Activated naive CD4-positive, alpha-beta T cell (primary cell): ENCODE measurements at places on chromosomes 5 and 9.

DNA sequence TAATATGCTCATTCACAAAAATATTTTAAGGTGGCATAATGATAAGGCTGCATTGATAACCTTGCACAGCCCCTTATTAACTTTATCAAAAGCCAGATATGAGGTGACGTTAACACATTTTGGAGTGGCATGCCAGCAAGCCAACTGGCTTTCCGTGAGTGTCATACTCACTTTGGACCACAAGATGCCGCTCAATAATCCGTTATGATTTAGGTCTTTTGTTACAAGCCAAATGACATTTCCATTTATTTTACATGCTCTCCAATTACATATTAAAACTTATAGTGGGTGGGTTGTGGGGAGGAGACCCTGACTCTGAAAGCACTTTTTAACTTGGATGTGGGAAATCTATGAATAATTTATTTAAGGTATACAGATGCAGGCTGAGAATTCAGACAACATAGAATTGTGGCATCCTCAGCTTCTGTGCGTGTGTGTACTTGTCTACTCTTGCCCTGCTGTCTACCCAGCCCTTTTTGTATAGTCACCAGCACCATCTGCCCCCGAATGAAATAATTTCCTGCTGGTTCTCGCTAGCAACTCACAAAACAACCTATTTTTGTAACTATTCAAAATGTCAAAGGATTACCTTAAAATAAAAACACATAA is 305.1 kb downstream of the PSAT1 start:
- no peak for DNase-seq

DNA sequence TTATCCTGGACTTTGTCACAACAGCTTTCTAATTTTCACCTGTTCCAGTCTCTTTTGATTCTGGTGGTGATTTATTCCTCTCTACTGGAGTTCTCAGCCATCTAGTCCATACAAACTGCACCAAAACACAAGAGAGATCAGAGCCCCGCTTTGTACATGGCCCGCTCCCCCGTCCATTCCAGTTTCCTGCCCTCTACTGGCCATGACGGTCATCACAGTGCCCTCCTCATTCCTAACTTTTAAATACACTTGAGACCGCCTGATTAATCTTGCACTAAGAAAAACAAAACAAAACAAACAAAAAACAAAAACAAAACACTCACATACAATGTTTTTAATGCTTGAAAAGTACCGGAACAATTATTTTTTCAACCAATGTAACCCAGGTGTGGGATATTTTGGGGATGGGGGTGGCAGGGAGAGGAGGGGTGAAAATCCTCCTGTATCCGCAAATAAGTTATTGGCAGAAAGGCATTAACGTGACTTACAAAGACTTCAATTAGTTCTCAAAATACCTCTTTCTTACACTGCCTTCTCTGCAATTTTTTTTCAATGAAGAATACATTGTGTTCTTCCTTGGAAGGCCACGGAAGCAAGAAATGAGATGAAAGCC is 84.8 kb upstream of the PAM start:
- DNase-seq = no peak

- DNase-seq = no peak
These were observed 57.6 kb downstream of the FAM81B start for GRCh38 chr5:95448789-95449188.

DNA sequence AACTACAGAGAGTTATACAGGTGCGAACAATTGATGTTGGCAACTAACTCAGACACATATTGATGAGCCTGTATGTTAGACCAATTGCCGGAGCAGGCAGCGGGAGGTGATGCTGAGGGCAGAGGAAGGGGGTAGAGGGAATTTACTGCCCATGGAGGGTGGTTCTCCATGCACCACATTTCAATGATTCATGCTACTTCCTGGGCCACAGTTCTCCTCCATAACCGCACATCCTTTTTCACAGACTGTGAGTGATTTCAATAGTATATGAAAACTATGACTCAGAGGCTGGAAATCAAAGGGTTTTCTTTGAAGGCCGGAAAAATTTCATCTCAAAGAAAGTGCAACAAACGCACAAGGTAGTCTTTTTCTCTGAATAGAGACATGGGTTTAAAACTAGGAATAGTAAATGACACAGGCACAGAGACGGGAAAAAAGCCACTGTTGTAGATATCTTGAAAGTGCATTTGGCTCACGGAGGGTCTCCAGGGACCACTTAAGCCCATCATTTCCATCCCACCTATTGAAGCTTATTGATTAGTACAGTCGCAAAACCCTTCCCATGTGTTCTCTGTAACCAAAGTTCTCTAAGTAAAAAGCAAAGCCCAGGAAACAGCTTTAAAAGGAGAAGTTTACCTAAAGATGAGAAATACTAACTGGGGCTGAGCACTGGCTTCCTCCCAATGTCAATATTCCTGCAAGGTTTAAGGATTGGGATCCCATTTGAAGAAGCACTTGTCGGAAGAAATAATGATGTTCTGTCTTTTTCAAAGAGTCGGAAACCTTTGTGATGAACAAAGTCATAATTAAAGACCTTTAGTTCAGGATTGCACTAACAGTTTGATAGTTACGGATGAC is 28.0 kb upstream of the ADAM19 start:
- DNase-seq = no peak

- no peak for DNase-seq
These were observed 65.6 kb downstream of the GNA14 start for GRCh38 chr9:77582525-77582924.

DNA sequence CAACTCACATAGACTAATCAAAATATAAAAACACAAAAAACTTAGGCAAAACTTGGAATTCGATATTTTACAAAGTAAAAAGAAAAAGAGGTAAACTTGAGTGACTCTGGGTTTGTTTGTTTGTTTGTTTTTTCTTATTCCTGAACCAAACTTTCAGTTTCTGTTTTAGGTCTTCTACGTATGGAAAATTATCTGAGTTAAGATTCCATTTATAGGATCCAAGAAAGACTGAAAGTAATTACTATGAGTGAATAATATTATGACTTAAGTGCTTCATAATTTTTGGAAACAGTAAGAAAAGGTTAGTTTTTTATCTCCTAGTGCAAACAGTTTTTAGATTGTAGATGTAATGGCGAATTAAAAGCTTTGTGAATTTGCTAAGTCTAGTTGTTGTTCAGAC is 13.2 kb downstream of the ST8SIA4 start:
- no peak for DNase-seq

DNA sequence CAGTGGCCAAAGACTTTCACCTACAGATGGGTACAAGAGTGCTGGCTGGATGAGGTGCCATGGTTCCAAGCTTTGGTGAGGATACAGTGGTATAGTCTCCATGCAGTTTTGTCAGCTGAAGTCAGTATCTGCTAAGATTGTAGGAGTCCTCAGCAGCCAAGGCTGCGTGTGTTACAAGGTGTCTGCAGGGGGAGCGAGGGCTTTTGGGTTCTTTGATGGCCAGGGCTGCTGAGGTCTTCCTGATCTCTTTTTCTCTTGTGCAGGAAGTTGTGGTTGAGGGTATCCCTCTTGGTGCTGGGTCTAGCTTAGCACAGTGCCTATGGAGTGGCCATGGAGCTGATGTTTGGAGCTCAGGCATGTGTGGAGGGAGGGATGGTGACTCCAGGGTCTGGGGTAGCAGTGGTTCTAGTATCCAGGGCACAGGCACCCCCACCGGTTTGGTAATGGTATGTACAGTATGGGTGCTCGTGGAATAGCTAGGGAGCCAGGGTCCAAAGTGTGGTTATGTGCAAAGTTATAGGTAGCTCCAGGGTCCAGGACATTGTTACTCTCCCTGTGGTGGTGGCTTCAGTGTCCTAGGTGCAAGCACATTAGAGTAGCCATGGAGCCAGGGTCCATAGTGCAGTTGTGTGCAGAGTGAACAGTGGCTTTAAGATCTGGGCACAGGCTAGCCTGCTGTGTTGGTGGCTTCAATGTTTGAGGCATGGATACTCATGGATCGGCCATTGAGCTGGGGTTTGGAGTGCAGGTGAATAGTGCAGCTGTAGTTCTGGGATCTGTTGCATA is 36.7 kb downstream of the CNTLN start:
- no peak for DNase-seq

DNA sequence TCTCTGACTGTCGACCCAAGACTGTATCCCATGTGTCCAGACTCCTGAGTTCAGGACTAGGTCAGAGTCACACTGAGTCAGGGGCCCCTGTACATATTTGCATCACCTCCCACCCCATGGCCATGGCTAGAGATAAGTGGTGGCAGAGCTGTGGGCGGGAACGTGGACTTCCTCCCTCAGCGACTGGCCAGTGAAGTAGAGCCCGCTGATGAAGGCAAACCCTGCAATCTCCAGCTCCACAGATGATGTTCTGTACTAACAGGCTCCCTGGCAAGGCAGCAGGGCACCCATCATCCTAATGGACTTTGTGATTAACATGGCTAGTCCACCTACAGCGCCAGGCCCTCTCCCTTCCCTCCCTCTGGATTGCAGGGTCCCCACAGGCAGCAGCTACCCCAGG is 110.5 kb upstream of the LRRTM2 start:
- DNase-seq = no peak

DNA sequence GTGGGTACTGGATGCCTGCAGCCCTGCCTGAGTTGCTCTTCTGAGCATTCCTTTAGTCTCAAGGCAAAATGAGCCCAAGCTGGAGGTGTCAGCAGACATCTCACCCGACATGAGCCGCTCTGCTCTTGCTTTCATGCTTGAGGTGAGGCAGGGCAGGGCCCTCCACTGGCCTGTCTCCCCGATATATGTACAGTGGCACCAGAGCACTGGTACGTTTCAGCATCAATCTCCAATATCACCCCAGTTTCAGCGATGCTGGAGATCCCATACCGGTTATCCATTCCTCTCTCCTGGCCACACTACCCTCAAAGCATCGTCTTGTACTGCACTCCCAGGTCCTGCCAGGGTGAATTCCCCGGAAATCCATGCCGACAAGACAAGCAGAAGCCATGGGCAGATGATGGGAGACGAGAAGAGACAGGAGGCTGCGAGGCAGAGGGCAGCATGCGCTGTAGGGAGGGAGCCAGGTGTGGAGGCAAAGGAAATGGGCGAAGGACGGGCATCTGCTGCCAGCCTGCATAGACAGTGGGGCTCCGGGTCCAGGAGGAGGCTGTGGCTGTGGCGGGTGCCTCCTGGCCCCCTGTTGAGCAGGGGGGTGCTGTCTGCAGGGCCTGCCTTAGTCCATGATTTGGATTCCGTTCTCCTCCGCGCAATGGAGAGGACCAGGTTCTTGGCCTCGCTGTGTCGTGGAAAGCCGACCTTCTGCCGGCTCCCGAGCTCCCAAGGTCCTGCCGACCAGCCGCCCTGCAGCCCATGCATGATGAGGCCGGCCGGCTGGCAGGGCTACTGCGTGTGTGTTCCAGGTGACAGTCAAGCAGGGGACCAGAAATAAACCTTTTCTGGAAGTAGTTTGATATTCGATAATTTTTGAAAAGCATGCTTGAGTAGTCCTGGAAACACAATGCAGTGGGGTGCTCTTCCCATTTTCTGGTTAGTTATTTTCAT is 152.2 kb upstream of the IRX2 start:
- no peak for DNase-seq

DNA sequence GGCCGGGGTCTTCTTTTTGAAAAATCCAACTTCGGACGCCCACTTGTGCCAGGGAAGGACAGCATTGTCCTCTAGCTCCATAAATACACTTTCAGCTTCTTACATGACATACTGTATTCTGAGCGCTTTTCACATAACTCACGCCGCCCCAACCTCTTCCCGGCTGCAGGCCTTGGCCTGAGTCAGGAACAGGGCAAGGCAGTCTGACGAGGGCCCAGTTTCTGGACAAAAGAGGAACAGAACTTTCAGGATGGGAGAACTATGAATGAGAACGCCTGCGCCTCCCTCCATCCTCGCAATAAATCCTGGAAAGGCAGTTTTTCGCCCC is 650 bp downstream of the DCTN4 start:
- no peak for DNase-seq

DNA sequence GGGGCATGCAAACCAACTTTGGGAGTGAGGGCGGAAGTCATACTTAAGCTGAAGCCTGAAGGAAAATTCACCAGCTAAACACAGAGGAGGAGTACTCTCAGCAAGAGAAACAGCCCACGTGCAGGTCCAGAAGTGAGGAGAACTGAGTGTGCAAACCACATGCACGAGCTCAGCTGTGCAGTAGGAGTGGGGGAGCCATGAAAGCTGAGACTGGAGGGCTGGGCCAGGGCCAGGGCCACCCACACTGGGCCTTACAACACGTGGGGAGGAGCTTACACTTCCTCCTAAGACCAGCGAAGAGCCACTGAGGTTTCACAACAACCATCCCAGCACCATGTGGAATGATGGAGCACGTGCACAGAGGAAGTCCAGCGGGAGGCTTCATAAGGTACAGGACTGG is 9.3 kb upstream of the WWC1 start:
- no peak for DNase-seq

- no peak for DNase-seq
These were observed 1.1 kb upstream of the GAPVD1 start for GRCh38 chr9:125260561-125260960.

- DNase-seq = no peak
These were observed 68.9 kb downstream of the PPIC start for GRCh38 chr5:122967625-122968024.

GRCh38 chr9:34254141-34254913 is 74.7 kb downstream of the KIF24 start:
- no peak for DNase-seq

DNA sequence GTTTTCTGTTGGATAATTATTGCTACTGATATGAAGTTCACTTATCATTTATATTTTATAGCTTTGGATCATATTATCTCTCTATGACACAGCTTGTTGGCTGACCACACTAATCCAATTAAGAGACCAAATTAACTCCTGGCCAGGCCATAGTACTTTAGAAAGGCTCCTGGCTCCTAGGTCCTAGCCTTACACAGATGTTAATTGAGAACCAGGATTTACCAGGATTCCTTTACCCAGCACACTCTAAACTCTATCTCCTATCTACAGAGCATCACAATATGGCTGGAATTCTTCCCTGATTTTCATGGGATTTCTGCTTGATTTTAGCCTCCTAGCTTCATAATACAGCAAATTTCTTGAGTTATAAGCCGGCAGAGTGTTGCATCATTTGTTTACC is 80.3 kb downstream of the SLCO6A1 start:
- no peak for DNase-seq

GRCh38 chr5:85462957-85463356 is 1078.3 kb upstream of the EDIL3 start:
- DNase-seq = no peak
